ENCODE measurements at places on chromosomes 6 and 20.

DNA sequence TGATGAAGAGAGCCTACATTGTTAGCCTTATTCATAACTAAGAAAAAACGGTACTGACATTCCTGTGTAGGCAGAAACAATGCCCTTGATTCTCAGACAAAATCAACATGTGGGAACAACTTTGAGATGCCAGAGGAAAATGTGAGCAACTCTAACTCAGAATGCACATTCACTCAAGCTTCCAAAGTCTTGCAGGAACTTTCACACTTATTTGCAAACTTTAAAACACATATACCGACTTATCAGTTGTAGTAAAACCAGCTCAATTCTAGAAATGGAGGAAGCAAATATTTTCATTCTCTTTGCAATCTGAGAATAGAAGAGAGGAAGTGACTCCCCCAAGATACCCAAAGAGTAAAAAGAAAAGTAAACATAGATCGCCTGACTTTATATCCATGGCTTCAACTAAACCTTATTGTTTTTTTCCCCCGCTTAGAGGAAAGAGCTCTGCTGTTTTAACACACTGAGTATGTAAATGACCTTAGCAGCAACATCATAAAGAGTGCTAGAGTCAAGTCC is 117.6 kb downstream of the EPB41L2 start:
- no peak for DNase-seq

DNA sequence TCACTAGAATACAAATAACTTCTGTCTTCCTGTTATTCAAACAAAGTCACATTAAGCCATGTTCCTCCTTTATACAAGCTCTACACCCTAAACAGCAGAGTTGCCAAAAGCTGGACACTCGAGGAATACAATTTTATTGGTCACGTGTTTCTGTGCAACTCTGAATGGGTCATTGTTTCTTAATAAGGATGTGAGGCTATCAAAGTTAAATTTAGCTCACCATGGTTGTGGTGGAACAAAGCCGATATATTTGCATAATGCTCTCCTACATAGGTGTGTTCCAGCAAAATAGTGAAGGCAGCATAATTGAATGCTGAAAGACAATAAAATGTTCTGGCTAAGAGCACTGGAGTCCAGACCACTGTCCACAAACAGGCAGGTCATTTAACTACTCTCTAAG is 36.9 kb upstream of the CD2AP start:
- DNase-seq, result no peak

DNA sequence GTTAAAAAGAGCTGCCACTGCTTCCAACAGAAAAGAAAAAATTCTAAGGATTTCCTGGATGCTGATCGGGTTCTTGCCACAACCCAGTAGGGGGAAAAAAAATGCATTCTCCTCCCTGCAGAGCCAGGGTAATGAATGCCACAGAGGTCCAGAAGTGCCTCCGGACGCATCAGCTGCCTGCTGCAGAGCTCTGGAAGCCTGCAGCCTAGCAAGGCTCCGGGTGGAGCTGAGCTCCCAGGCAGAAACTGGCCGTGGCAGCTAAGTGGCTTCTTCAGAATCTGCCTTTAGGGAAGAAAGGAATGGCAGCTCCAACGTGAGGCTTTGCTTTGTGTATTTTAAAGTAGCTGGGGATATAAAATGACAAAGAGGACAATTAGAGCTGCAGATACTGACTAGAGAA is 155.0 kb downstream of the CFAP61 start:
- no peak for DNase-seq

DNA sequence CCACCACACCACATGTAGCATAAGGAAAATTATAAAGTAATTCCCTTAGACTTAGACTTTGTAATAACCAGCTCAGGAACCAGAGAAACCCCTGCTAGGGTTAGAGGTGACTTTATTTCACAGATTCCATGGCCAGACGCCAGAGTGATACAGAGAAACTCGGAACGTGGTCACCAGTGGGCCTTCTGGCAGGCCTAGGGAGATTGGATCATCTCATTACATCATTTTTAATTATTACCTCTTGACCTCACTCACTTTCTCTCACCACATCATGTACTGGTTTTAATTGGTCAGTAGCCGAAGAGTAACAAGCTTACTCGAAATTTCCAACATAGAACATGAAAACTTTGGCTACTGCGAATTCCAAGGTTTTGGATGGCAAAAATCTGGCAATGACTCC is 72.9 kb downstream of the BMP6 start:
- DNase-seq, result no peak

- DNase-seq, result no peak
Observed at GRCh38 chr6:117617210-117618035, 15.1 kb upstream of the GOPC start.

- DNase-seq, result peak; percentile 17
Observed at GRCh38 chr6:8065519-8065911, 1.3 kb upstream of the BLOC1S5 start.

GRCh38 chr20:47677635-47678453 is 107.4 kb downstream of the SULF2 start:
- DNase-seq, result peak; percentile 48

- no peak for DNase-seq
Observed at GRCh38 chr6:162226803-162227202, 500.8 kb downstream of the PRKN start.

Data from stimulated activated CD4-positive, alpha-beta T cell treated with anti-CD3 and anti-CD28 coated beads, TNF-alpha, amount 100 ng/mL, for 48 hours (primary cell).